ENCODE measurements at places on chromosomes 6 and 20.
A peak's percentile ranks its signal among the peaks of the same experiment; 100 is the strongest.

DNA sequence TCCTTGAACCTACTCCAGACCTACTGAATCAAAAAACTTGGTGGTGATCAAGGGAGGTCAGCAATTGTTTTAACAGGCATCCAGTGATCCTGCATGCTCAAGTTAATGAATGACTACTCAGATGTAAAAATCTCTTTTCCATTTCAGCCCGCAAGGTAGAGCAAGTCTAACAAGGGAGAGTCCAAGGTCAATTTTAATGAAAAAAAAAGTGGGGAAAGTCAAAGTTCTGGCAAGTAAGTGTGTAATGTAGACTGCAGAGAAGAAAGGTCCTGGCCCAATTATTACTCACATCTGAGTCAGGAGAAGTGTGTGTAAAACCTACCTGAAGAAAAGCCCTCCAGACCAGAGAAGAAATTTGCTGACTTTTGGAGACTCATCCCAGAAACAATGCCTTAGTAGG lies 193.5 kb downstream of the UBE3D start:
- DNase-seq = no peak

GRCh38 chr6:89828988-89829471 lies 650 bp upstream of the CASP8AP2 start:
- no peak for DNase-seq

GRCh38 chr6:137391061-137391814 lies 103.0 kb downstream of the OLIG3 start:
- DNase-seq = no peak

GRCh38 chr6:33661106-33661838 lies 40.1 kb downstream of the ITPR3 start:
- no peak for DNase-seq

DNA sequence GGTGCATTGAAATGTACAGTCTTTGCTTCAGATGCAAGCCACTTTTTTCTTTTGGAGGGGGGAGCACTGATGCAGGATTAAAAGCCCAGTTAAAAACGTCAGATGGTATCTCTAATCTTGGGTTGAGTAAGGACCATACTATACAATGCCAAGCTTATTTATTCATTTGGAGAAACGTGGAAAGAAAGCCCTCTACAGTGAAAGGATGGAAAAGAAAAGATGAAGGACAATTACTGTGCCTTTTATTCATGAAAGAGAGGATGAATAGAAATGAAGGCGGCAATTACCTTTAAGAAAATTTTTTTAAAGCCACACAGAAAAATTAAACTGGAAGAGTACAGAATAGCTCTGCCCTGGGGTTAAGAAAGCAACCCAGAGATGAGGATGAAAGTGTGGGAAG lies 2.7 kb downstream of the B3GAT2 start:
- no peak for DNase-seq

DNA sequence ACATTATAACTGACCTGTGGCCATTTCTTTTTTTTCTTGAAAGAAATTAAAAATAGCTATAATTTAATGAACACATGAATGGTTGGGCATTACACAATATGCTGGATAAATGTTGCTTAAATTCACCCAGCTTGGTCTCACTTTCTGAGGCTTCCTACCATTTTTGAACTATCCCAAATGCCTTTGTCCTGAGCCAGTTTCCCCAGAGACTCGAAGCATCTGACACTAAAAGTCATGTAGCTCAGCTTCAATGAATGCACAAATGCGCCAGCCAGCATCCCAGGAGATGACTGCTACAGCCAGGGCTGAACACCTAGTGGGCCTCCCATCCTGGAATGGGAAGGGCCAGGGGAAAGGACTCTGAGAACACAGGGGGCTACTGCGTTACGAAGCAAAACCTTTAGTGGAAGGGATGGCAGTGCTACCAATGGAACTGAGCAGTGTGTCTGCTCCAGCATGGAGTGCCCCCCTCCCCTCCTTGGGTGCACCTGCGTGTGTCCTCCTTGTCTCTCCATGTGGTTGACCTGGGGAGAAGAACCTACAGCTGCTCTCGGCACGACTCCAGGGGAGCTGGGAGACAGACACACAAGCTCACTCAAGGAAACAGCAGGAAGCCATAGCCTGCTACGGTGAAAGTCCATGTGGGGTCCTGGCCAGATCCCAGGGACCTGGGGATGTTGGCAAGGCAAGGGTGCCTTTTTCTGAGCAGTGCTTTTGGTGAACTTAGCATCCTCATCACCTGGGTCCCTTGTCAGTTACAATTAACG lies 60.9 kb downstream of the IRF4 start:
- peak; percentile 56 for DNase-seq

DNA sequence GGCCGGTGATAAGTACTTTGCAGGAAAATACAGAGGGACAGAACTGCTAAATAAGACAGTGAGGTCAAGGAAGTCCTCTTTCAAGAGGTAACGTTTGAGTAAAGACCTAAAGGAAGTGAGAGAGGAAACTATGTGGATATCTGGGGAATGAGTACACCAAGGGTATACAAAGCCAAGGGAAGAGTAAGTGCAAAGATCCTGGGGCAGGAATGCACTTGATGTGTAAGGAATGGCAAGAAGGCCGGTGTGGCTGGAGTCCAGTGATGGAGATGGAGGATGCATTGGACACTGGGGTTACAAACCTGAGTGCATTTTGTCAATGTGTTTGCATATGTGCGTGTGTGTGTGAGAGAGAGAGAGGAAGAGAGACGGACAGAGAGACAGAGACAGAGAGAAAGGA lies 32.1 kb upstream of the TGM2 start:
- DNase-seq = no peak

- no peak for DNase-seq
Measured at GRCh38 chr6:107598091-107598490, 108.2 kb downstream of the SOBP start.

DNA sequence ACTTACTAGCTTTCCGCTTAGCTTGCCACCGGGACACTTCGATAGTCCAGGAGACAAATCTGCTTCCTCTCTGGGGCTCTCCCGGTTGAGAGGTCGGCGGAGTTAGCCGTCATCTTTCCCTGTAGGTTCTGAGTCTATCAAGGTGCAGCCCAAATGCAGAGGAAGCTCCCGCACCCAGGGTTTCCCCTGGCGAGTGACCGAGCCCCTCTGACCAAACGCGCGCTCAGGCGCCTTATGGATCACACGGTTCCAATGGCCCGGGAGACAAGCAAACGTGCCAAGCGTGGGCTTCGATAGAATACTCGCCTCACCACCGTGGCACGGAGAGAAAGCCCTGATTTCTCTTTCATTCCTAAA lies 15.8 kb upstream of the FOXC1 start:
- DNase-seq = no peak

- no peak for DNase-seq
Measured at GRCh38 chr20:37552415-37552814, 24.7 kb upstream of the BLCAP start.
